ENCODE measurements at places on chromosomes 2 and 18. TPM values are rescaled to one million over a fixed set of nuclear protein-coding genes. Genes with fewer than 3 reads are reported as not detected.

- no peak for DNase-seq
These were observed 26.0 kb downstream of the CTAGE1 start for GRCh38 chr18:22391407-22392345.

DNA sequence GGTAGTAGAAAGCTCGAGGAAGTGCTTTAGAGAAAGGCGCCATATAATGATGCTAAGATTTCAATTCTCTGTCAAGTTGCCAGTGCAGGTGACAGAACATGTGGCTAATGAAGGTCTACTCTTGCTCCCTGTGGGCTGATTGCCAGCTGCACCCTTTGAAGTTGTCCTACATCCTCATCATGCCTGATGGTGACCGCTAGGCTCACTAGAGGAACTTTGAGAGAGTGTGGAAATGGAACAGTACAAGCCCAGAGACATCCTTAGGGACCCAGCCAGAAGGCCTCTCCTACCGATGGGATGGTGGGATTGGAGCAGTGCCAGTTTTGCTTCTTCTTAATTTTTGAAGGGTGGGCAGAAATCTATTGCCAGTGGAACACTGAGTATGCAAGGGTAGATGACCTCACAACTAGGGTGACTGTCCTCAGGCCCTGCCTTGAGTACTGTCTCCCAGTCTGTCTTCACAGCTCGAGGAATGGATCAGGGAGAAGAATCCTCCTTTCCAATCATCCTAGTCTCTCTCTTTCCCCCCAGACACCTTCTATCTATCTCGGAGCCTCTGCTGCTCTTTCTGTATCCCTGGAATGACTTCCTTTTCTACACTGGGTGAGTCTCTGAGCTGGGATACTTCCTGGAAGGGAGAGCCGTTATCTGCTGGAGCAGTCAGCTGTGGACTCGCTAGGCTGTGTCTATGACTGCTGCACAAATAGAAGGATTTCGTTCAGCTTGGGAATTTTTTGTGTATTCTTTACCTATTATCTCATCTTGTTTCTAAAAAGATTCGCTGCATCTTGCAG, 33.5 kb downstream of the LGALSL start:
- no peak for DNase-seq

GRCh38 chr18:64851726-64852125, 702.8 kb upstream of the LINC00305 start:
- DNase-seq: no peak

CFAP65 gene
- total RNA-seq: not detected

TANC1 gene
- 8.4 TPM for total RNA-seq

DNA sequence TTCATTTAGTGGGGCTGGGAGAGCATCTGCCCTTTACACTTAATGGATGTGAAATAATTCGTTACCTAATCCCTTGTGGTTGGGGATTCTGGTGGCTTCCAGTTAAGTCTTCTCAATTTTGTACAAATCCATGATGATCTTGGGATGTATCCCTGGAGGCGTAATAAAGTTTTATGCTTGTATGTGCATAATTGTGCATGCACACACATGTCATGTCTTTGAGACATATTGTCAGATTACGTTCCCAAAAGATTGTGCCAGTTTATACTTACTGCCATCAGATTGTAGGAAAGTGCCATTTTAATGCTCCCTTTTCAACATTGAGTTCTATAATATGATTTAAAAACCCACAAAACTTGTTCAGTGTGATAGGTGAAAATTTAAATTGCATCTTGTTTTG, 60.8 kb downstream of the CHRNA1 start:
- DNase-seq: no peak

- peak; percentile 10 for DNase-seq
These were observed 409.6 kb upstream of the TMEFF2 start for GRCh38 chr2:192604295-192604694.

ITGA6 gene
- 90.7 TPM for total RNA-seq

DNA sequence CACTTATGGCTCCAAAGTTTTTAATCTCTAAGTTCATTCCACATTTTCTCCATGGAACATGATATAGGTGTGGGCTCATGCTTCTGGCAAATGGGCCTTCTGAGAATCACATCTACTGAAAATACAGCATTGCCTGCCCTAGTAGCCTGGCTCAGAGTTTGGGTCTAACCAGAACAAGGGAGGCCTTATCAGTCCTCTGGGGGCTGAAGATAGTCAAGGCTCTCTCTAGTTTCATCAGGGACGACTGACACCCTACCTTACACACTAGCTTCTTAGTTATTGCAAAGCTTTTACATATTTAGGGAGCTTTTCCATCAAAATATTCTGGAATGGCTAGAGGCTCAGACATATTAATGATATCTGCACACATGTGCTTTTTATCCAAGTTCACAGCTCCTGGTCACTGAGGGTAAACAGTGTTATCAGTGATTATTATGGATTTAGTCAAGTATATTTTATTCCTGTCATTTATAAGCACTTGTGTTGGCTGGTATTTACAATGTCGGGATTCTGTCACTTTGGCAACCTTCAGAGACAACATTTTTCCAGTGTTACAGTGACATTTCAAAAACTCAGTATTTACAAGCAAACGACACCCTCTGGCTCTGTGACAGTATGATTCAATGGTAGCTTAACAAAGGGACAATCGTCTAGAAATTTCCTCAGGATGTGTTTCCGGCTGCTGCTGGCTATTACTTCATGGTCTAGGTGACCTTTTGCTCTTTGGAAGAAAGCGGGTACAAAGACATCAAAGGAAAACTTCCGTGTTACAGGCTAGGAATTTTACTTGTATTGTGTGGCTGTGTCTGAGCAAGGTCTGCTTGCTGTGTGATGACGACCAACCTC, 200.6 kb downstream of the TCF4 start:
- DNase-seq: no peak

DNA sequence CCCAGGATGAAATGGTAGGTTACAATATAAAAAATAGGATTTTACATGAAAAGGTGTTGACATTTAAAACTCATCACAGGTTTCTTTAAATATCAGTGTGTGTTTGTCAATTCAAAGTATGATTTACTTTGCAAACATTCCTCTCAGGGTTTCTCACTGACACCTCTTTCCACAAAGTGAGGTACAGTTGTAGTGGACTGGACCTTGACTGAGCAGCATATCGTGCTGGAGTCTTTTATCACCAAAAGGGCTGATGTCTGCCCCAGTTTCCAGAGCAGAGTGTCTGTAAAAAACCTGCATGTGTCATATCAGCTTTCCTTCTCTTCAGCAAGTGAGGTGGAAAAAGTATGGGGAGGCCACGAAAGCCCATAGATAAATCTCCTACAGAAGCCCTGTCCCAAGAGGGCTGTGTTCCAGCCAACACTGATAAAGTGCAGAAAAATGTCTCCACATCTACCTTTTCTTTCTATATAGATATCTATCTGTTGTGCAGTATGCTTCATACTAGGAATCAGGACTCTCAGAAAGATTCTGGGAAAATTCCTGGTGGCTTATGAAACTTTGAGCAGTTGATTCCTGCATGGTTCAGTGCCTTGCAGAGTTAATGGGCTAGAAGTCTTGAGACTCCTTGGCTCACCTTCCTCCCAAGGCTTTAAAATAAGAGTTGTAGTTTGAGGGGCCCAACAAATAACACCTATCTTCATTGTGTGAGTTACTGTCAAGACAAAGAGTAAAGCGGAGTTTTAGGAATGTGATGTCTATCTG, 6.9 kb downstream of the ACYP2 start:
- no peak for DNase-seq

DNA sequence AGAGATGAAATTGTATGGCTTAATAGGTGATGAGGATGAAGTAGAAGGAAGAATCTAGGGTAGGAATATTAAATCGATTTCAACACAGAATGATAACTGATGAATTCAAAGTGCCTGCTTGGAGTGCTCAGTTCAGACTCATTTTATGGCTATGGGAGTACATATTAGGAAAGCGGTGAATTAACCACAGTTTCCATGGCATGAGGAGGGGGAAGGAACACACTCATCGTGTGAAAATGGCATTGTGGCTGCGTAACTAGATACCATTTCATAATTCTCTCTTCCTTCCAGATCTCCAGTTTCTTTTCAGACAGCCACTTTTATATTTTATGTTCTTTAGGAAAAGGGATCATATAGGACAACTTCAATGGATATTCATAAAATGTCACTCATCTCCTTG, 232.3 kb upstream of the KCNJ3 start:
- DNase-seq: no peak

DNA sequence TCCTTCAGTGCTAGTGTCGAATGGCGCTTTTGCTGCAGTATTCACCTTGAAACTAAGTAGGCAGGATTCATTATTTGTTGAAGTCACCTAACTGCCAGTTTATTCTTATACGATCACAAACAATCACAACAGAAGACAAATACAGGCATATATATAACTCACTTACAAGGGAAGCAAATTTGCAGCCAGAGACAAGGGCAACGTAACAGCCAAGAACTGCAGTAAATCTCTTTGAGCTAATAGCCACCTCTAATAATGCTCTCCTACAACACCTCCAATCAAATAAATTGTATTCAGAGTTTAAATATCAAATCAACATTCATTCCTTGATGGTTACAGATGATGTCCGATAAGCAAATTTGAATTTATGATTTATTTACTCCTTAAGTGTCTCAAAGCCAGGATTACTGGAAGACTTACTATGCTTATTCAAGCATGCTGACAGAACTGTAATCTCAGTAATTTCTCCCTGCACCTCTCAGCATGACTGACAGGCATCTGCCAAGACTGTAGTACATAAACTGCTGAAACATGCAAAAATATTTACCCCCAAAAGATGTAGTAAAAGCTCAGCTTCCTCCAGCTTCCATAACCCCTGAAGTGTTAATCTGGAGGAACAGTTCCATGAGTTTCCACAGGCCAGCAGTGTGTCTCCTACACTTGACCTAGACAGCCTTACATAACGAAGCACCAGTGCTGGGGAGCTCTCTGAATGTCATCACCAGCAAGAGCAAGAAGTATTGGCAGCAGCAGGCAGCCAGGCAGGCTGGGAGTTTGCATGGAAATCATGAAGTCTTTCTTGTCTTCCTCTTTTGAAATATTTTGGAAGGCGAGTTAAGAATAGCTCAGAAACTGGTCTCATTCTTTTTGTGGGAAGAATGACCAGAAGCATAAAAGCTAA, 20.9 kb upstream of the SCN1A start:
- peak; percentile 36 for DNase-seq

- DNase-seq: no peak
These were observed 155.2 kb upstream of the COL3A1 start for GRCh38 chr2:188819011-188819410.

DNA sequence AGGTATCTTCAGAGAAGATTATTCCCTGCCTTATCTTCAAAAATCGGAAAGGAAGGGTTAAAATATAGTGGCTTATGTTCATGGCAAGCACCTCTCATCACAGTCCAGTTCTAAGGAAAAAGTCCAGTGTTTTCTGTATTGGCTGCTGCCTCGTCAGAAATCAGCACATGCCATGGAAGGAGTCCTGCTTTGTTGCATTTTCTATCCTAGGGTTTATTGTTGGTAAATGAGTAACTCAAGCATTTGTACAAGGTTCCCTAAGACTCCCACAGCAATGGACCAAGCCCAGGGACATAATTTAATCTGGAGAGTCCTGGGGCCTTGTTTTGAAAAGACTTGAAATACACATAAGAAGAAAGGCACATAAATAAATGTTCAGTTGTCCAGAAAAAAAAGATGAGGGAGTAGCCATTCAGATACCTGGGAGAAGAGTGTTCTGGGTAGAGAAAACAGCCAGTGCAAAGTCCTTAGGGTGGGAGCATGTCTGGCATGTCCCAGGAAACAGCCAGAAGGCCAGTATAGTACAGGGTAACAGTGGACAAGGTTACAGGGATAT, 26.4 kb downstream of the NBEAL1 start:
- no peak for DNase-seq

DNA sequence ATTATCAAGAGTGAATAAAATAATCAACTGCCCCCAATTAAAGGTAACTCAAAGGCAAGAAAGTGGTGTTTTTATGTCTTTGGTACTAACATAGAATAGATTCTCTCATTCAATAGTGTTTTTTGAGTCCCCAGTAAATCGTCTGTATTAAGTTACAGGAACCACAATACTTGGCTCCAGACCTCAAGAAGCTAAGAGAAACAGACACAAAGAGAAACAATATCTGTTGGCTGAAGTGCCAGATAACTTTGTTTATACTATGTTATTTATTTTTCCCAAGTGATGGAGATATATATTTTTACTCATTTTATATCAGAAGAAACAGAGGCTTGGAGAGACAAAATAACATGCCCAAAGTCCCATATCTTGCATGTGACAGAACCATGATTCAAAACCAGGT, 201.7 kb upstream of the HNRNPA3 start:
- no peak for DNase-seq

DNA sequence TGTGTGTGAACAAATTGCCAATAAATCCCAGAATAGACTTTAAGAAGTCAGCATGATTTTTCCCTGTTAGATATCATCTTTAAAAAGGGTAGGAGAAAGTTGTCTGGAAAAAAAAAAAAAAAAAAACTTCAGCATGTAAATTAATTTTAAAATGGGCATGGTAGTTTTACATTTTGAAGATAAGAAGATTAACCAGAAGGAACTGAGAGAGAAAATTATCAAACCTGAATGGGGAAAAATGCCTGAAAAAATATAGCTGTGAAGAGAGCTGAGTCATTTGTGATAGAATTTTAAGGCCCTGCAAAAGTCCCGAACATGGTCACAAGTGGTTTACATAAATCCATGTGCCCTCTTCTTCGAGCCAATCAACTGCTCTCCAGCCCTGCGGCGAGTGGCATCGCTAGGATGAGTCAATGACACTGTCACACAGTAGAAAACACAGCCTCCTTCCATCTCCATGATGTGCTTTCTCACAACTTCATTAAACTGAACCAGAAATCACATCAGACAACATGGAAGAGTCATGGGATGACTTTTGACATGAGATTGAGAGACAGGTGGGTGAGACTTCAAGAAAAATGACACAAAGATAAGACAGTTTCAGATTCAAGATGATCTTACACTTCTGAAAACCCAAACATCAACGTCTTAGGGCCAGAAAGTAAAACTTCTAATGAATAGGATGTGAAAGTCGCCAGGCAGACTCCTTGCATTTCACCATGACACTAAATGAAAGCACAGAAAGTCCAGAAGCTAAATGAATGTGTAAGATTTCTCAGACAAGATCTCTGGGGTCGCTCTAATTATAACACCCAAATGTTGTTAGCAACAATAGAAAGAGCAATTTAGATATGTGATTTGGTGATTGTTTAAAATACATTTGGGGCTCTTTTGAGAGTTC, 273.0 kb upstream of the ID2 start:
- no peak for DNase-seq

CHCHD5 gene
- 19.0 TPM for total RNA-seq

DNA sequence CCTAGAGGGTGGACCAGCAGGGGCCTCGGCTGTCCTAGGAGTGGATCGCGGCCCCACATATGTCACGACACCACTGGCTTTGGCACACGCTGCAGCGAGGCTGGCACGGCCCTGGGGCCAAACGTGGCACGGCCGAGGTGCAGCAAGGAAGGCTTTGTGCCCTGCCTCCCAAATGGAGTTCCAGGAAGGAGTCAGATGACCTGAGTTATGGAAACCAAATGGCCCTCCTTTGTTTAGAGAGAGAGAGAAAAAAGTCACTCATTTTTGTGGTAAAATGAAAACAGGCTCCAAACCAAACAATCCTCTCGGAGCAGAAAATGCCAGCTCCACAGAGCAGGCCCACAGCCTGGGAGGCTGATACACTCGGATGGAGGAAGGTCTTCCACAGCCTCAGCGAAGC, 105.6 kb downstream of the ANTXR1 start:
- peak; percentile 13 for DNase-seq

UGT1A5 gene
- not detected for total RNA-seq

- no peak for DNase-seq
These were observed 2.7 kb upstream of the ACTR3 start for GRCh38 chr2:113887009-113887792.

PLCL1 gene
- total RNA-seq: 0.22 TPM

Data from H7 (cell line).